Cardiac ventricle fibroblast (primary cell): ENCODE measurements at places on chromosomes 7 and 10. TPM values are rescaled to one million over a fixed set of nuclear protein-coding genes. Genes with fewer than 3 reads are reported as not detected.

ARHGAP22 gene
- total RNA-seq: 8.0 and 10.5 TPM in 2 replicates

CNNM1 gene
- total RNA-seq: 0.05 and 0.06 TPM in 2 replicates

ANKRD61 gene
- total RNA-seq: not detected in 2 replicates

MSMB gene
- total RNA-seq: not detected in 2 replicates

NODAL gene
- total RNA-seq: not detected in 2 replicates

NUTM2E gene
- not detected in 2 replicates for total RNA-seq

KCNH2 gene
- not detected in 2 replicates for total RNA-seq
